ENCODE measurements at places on chromosomes 11 and 22.

- DNase-seq, result peak; percentile 42
Observed at GRCh38 chr11:69918231-69918937, 99.2 kb upstream of the FGF3 start.

- DNase-seq, result no peak
Observed at GRCh38 chr11:134763030-134763388, 351.0 kb upstream of the B3GAT1 start.

DNA sequence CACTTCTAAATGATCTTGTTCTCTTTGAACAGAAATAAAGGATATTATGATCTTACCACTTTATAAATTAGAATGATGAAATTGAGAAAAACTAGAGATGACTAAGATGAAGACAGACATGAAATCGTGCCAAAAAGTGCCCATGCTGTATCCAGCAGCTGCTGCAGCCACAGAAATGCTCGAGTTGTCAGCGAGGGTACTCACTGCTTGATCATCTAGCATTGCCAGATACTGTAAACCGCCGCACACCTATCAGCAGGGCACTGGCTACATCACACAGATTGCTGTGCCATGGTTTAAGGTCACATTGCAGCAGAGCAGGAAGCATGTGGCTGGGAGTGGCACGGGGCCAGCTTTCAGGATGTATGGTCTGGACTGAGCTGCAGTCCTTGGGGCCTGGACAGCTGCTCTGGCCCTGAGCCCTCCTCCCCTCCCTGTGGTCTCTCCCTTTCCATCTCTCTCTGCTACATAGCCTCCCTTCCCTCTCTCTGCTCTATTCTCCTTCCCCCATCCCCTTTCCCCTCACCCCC lies 51.0 kb upstream of the SEPTIN5 start:
- DNase-seq, result no peak

GRCh38 chr11:110376711-110377324 lies 52.9 kb upstream of the FDX1 start:
- DNase-seq, result no peak

DNA sequence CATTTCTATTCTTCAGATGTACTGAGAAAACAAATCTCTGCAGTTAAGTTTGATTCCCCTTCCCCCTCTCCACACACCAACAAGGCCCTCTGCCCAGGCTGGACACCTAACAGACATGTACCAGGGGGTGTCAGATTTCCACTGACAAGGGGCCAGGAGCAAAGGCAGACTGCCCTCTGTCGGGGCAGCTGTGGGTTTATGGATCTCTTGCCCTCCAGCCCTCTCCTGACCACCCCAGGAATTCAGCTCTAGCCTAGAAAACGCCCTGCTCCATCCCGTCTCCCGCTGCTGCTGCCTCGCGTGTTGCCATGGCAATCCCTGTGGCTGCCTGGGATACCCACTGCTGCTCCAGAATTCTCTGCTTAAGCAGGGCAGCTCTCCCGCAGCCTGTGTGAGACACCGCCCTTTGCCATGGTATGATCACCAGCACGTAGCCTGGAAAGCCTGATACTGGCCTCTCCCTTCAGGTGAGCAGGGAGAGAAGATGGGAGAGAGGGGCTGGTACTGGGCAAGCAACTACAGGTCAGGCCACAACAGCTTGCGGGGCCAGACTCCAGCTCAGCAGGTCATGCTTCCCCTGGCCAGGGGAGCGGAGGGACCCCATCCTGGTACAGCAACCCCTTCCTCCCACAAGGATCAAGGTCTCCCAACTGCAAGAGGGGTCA lies 41.6 kb downstream of the BUD13 start:
- no peak for DNase-seq

- no peak for DNase-seq
Observed at GRCh38 chr11:13292970-13293369, 15.4 kb downstream of the BMAL1 start.

DNA sequence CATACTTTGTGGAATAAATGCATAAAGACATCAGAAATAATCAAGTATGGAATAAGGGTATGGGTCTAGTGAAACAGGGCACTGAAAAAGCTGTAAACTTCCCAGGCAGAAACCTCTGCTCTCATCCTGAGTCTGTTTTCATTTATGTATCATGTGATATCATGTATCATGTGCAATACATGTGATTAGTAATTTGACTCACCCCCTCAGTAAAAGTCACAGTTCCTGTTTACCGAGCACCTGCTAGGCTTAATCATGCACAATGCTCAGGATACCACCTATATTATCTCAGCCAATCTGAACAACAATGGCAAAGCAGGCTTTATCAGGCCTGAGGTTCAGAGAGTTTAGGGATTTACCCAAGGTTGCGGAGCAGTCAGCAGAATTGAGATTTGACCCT lies 250.6 kb upstream of the TENM4 start:
- no peak for DNase-seq
